ENCODE measurements at places on chromosomes 11 and 22.
A peak's percentile ranks its signal among the peaks of the same experiment; 100 is the strongest.

GRCh38 chr11:115145324-115145723, 358.9 kb downstream of the CADM1 start:
- DNase-seq = no peak

DNA sequence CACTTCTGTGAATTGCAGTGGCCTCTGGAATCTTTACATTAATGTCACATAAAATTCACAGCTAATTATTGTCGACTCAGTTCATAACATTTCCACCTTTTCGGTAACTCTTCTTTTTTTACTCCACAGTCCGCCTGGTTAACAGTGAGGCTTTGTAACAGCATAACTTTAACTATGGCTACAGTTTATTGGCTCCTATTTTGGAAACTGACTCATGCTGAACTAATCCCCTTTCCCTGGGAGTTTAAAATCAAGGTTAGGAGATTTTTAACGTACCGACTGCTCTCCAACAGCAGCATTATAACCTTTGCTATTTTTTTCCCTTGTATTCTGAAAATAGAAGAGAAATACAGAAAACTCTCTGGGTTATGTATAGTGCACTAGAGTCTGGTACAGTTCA, 3.2 kb upstream of the POGLUT3 start:
- DNase-seq = no peak

GRCh38 chr11:104352036-104352435, 188.1 kb upstream of the PDGFD start:
- DNase-seq = no peak

GRCh38 chr11:130740819-130741218, 175.5 kb downstream of the SNX19 start:
- DNase-seq = no peak

GRCh38 chr11:58179648-58180047, 9.2 kb upstream of the OR9Q2 start:
- no peak for DNase-seq

- no peak for DNase-seq
Measured at GRCh38 chr11:12822392-12823022, 148.3 kb downstream of the TEAD1 start.

- no peak for DNase-seq
Measured at GRCh38 chr22:17131686-17132085, 10.5 kb upstream of the TMEM121B start.

DNA sequence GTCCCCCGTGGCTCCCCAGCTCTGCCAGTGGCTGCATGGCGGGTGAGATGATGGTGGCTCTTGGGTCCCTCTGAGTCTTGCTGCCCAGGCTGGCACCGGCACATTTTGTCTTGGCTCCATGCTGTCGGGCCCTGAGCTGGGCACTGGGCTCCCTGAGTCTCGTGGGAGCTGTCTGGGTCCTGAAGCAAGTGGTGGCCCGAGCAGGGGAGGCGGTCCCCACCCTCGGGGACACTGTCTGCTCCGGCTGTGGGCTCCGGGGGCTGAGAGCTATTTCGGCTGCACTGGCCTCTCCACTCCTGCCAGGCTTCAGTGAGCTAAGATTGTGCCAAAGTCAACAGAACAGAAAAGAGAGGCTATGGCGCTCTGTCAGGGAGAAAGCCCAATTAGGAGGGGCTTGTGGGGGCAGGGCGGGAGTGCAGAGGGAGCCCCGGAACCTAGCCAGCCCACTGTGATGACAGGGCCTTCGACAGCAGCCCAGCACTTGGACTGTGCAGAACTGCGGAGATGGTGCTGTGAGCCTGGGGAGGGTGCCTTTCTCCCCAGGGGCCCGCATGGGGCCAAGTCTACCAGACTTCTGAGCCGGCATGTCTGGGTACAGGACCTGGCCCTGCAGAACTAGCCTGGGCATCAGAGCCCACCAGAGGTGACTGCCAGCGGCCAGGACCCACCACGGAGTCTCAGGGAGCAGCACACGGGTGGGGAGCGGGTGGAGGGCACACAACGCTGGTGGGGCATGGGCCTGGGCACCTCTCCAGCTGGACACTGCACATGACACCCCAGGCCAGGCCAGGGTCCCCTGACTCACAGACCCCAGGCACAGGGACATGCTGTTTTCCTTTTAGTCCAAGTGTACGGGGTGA, 38.0 kb downstream of the RTN4R start:
- DNase-seq = no peak

- DNase-seq = no peak
Measured at GRCh38 chr11:58286249-58286648, 18.2 kb upstream of the OR10W1 start.

GRCh38 chr11:101944923-101945322, 28.6 kb upstream of the ANGPTL5 start:
- DNase-seq = no peak

DNA sequence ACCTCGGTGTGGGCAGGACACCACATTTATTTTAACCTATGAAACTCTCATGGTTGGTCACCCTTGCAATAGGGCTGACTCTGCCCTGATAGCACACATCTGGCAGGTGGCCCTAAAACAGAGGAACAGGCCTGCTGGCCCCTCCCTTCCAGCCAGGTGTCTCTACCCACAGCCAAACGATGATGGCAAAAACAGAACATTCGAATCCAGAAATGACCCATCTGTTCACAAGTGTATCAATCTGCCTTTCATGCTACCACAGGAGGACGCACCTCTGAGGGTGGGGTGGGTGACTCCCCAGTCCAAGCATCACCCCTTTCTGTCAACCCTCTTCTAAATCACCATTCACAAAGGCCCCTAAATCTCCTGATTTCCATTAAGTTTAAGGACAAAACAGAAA, 118.1 kb downstream of the ETS1 start:
- no peak for DNase-seq

DNA sequence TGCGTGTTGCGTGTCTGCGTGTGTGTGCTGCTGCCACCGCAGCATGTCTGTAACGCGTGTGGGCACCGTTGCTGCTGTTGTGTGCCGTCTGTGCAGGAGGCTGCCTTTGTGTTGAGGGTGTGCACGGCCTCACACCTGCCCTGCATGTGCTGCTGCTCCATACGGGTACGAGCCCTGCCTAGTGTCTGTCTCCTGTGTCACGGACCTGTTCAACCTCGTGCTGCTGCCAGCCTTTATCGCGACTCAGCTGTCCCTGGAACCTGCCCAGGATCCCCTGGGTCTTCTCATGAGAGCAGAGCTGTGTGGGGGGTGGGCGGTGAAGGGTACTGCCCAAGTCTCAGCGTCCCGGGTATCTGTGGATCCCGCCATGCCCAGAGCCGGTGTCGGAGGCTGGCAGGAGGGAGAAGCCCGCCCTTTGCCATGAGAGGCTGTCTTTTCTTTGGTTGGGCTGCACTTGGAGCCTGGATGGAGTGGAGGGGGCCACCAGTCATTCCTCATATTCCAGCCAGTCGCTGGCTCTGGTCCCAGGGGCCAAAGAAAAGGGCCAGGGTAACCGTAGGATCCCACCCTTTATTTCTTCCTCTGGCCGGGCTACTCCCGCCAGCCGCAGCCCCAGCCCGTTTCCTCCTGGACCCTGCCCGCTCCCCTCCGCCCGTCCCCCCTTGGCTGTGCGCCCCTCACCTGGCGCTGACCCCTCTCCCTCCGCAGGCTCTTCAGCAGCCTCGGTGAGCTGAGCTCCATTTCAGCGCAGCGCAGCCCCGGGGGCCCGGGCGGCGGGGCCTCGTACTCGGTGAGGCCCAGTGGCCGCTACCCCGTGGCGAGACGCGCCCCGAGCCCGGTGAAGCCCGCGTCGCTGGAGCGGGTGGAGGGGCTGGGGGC, 7.8 kb upstream of the ACR start:
- no peak for DNase-seq

GRCh38 chr11:115135936-115136335, 368.3 kb downstream of the CADM1 start:
- DNase-seq = no peak

DNA sequence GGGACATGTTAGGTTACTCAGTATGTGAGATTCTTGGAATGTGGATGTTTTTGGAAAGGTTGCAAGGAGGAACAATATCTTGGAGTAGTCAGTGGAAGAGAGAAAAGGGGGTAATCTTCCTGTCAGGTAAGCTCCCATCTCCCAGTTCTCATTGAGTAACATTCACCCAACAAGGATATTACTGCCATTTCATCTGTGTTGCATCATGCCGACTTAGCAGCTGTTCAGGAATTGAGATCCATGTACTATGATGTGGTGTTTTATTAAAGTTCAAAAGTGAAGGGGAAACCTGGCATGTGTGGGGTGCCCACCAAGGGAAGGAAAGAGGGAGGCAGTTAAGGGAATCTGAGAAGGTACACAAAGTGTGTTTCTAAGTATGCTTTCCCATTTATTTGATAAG, 58.4 kb upstream of the RASSF10 start:
- DNase-seq = no peak

- DNase-seq = no peak
Measured at GRCh38 chr11:19320827-19321226, 80.1 kb upstream of the E2F8 start.

- no peak for DNase-seq
Measured at GRCh38 chr11:128705124-128705920, 11.4 kb downstream of the FLI1 start.

- no peak for DNase-seq
Measured at GRCh38 chr11:47235163-47235562, 13.5 kb downstream of the ACP2 start.

DNA sequence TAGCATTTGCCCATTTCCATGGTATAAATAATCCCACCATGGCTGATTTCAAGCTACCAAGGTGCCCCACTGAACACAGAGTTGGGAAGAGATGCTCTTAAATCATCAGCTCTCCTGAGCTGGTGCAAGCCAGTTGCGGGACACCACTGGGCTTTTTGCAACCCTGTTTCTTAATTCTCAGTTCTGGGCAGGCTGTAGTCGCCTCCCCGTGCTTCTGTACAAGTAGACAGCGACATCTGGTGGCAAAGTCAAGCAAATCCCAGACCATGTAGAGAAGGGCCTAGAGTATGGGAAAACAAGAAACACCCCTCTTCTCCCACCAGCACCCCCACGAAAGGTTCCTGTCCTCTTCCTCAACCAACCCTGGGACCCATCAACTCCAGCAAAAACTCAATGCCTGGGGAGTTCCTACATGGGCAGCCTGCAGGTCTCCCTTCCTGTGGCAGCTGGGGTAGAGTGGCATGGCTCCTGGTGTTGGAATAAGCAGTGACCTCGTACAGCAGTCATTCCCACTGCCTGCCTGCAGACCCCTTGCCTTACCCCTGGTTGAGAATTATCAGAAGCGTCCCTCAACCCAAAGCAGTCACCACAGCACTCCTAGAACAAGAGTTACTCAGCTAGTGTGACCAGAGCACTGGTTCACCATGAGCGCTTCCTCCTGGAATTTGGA, 68.4 kb downstream of the IGLL5 start:
- DNase-seq = peak; percentile 47

DNA sequence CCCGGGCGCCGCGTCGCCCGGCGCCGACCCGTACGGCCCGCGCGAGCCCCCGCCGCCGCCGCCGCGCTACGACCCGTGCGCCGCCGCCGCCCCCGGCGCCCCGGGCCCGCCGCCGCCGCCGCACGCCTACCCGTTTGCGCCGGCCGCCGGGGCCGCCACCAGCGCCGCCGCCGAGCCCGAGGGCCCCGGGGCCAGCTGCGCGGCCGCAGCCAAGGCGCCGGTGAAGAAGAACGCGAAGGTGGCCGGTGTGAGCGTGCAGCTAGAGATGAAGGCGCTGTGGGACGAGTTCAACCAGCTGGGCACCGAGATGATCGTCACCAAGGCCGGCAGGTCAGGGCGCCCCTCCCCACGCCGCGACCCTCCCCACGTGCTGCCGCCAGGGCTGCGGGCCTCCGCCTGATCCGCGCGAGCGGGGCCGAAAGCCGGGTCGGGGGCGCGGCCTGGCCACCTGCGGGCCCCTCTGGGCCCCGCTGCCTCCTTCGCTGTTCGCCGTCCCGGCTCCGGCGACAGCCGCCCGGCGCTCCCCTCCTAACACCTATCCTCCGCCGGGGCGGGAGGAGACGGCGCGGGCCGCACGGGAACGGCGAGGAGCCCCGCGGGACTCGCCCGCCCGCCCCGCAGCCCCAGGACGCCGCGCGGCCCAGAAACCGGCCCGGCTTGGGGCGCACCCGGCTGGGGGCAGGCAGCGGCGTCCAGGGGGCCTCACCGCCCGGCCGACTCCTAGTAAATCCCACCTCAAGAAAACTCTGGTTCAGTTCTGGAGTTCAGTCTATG, 560 bp downstream of the TBX1 start:
- no peak for DNase-seq

GRCh38 chr11:27722117-27722952, 22.1 kb upstream of the BDNF start:
- no peak for DNase-seq

GRCh38 chr11:112163875-112164685, at the start of gene IL18:
Gene IL18 (minus strand): TSS chr11:112164094. CDS start chr11:112155053, 9,041 bp downstream.
- DNase-seq = no peak

DNA sequence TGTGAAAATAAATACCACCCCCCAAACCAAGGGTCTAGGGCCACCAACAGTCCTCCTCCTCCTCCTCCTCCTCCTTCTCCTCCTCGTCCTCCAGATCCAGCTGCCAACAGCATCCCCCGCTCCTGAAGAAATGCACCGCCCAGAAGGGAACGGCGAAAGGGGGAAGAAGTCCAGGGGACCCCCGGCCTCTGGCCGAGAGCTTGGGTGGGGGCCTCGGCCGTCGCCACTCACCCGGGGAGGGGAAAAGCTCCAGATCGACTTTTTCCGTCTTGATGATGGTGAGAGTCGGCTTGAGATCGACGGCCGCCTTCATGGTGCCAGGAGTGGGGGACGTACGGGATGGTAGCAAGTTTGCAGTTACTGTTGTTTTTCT, 65.7 kb downstream of the ETS1 start:
- no peak for DNase-seq

- DNase-seq = no peak
Measured at GRCh38 chr11:95565724-95566141, 223.8 kb downstream of the FAM76B start.

GRCh38 chr11:92628401-92629292, 340.8 kb upstream of the MTNR1B start:
- no peak for DNase-seq
